ENCODE measurements at places on chromosomes 5 and 9.

DNA sequence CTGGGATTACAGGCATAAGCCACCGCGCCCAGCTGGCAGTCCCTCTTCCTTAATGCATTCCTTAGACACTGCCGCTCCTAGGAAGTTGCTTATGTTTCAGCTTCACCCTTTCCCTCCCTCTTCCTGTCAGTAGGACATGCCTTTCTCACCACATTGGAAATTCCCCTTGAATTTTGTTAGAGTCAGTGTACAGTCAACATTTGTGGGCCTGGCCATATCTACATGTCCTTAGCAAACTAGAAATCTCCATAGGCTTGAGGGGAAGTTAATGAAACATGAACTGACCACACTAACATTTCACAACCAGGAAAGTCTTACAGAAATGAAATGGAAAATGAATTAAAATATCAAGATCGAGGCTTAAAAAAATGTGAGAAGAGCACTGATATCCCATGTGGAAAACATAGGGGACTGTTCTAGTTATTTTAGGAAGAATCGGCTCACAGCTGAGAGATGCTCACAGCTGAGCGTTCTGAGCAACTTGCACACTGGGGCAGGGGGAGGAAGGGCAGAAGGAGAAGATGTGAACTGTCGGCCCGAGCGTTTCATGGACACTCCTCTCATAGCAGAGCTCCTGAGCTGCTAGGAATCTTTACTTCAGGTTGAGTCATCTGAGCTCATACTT, 21.1 kb upstream of the LVRN start:
- DNase-seq, result no peak

DNA sequence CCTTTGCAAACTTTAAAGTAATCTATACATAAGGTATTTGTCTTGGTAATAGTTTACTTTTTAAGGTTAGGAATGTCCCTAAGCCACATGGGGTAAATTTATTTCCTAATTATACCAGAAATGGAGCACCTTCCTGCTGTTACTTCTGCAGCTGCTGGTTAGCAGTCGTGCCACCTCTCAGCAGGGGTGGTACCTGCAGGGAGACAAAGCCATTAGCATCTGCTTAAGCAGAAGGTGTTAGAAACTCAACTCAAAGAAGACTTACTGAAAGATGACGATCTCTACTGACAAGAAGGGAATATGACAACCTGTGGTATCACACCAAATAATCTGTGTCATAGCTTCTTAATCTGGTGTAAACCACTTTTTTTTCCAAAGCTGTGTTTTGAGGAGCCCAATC, 173.7 kb downstream of the BRINP1 start:
- DNase-seq, result no peak

- DNase-seq, result no peak
These were observed 89.2 kb downstream of the FSTL4 start for GRCh38 chr5:133523013-133523658.

DNA sequence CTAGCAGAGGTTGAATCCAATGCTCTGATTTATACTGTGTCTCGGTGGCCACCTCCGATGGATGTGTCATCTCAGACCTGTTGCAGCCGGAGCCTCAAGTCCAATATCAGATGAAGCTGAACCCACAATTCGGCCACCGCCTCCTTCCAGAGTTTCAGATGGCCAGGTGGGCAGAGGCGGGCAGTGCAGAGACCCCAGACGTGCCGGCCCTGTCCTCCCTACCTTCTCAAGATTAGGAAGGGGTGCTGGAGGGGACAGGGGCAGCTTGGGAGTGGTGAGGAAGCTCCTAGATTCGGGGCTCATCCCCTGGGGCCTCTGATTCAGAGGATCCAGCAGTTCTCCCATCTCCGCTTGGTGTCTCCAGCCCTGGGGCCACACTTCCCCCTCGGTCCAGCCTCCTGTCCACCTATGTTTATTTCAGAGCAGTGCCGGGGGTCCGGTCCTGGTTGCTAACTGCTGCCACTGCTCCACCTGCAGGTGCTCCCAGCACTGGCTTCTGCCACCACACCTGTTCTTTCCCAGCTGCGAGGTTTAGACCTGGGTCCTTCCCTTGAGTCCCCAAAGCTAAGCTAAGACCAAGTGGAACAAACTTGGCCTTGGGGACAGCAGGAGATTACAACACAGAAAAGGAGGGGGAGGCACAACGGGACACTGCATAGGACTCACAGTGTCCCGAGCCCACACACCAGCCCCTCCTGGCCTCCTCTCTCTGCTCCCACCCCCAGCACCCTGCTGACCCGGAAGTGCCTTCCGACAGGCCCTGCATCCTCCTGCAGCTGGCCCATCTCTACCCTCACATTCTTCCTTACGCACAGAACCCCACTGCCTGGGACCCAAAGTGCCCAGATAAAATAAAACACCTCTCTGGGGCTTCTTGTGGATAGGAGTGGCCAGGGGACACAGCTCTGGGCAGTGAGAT, 81.6 kb downstream of the NTNG2 start:
- DNase-seq, result no peak

- no peak for DNase-seq
These were observed 830.9 kb downstream of the MAT2B start for GRCh38 chr5:164336276-164336675.
